ENCODE measurements at places on chromosomes 6 and 20. TPM values are rescaled to one million over a fixed set of nuclear protein-coding genes. Genes with fewer than 3 reads are reported as not detected.

The EDN3 gene
- not detected for total RNA-seq

The CLPSL1 gene
- total RNA-seq = not detected

The CD109 gene
- total RNA-seq = 36.8 TPM

The CENPW gene
- total RNA-seq = 6.4 TPM

The KCNK16 gene
- total RNA-seq = not detected

The HLA-DPB1 gene
- 2.8 TPM for total RNA-seq

The CD24 gene
- total RNA-seq = 175 TPM

The MOG gene
- total RNA-seq = not detected

The ESR1 gene
- 0.49 TPM for total RNA-seq

The HDGFL1 gene
- total RNA-seq = not detected

The ANGPT4 gene
- not detected for total RNA-seq

The CTCFL gene
- total RNA-seq = not detected

The PTGIS gene
- total RNA-seq = not detected

The AKAP12 gene
- total RNA-seq = 10.9 TPM

The MEP1A gene
- 0.11 TPM for total RNA-seq

The TP53TG5 gene
- not detected for total RNA-seq

The BFSP1 gene
- 2.2 TPM for total RNA-seq

The PRSS35 gene
- total RNA-seq = not detected

The AGER gene
- 1.8 TPM for total RNA-seq

The FOXQ1 gene
- total RNA-seq = 4.5 TPM

The SEMG1 gene
- not detected for total RNA-seq

The IRAK1BP1 gene
- total RNA-seq = 2.7 TPM

The ATAT1 gene
- 1.6 TPM for total RNA-seq
